RKO (cell line): ENCODE measurements at places on chromosomes 12 and 14.
A peak's percentile ranks its signal among the peaks of the same experiment; 100 is the strongest.

DNA sequence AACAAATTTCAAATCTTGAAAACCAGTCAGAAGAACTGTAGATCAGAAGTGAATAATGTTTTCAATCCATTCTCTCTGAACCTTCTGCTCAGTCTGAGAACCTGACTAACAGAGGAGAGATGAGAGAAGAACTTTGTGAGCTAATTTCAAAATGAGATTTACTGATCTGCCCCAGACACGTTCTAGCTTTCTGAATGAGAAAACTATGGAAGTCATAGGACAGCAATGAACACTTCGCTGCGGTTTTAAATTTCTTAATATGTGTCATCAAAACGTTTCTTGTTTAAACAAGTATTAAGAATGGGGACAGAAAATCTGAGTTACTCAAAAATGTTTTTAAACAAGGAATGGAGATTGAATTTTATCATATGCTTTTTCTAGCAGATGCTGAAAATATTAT lies 66.6 kb upstream of the FAR2 start:
- DNase-seq: no peak

DNA sequence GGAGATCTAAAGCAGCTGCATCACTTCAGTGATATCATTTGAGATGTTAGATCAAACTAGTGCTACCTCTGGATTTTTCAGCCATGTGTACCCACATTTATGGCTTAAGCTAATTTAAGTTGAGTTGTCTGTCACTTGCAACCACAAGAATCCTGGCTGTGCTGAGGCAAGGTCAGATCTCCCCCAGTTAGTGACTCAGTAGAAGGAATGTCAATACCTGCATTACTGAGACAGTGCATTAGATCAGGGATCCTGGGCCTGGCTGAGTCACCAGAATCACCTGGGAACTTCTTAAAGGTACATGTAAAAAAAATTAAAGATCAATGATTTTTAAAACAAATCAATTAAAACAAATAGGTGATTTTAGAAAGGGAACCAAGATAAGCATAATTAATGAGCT lies 84.6 kb upstream of the GRIN2B start:
- DNase-seq: no peak

GRCh38 chr14:91575469-91576208 lies 65.5 kb upstream of the PPP4R3A start:
- no peak for DNase-seq

- DNase-seq: peak; percentile 78
Measured at GRCh38 chr14:75011356-75011994, 8.8 kb downstream of the EIF2B2 start.

- no peak for DNase-seq
Measured at GRCh38 chr12:19431407-19432308, 7.6 kb upstream of the AEBP2 start.

- DNase-seq: no peak
Measured at GRCh38 chr14:100856056-100856950, 30.4 kb downstream of the MEG3 start.

GRCh38 chr12:81610955-81611889 lies 147.9 kb downstream of the PPFIA2 start:
- peak; percentile 36 for DNase-seq

GRCh38 chr12:20451761-20452160 lies 83.4 kb downstream of the PDE3A start:
- no peak for DNase-seq

- DNase-seq: no peak
Measured at GRCh38 chr12:25382311-25383106, 131.8 kb upstream of the KRAS start.

- no peak for DNase-seq
Measured at GRCh38 chr14:68340262-68340661, 452.6 kb downstream of the ZFP36L1 start.

GRCh38 chr14:72314808-72315435 lies 382.7 kb downstream of the RGS6 start:
- DNase-seq: no peak

- no peak for DNase-seq
Measured at GRCh38 chr14:55530464-55530863, 49.5 kb upstream of the KTN1 start.

DNA sequence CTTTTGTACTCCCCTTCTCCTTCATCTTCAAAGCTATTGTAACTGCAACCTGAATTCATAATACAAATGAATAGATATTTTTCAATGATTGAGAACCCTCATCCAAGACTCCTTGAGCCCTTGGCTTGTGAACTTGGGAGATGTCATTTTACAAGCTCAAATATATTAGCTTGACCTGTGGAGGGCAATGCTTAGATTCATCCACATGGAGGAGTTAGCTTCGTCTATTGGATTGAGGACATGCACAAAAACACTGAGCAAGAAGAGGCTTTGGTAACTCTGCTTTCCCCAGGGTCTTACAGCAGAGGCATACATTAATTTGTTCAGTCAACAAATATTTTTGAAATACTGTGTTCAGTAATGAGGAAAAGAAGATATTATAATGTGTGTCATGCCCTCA lies 101.1 kb downstream of the OTOGL start:
- no peak for DNase-seq

DNA sequence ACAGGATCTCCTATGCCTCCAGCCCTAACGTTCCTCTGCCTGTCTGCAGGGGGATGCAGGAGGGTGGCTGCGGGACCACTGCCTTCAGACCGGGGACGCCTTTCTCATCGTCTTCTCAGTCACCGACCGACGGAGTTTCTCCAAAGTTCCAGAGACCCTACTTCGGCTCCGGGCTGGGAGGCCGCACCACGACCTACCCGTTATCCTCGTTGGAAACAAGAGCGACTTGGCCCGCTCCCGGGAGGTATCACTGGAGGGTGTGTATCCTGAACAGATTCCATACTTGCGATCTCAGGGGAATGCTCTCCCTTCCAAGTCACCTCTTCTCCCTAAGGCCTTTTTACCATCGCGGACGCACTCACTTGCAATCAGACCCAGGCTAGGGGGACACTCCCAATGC lies 3.0 kb downstream of the REM2 start:
- no peak for DNase-seq

GRCh38 chr12:63021116-63021515 lies 86.2 kb upstream of the PPM1H start:
- no peak for DNase-seq

DNA sequence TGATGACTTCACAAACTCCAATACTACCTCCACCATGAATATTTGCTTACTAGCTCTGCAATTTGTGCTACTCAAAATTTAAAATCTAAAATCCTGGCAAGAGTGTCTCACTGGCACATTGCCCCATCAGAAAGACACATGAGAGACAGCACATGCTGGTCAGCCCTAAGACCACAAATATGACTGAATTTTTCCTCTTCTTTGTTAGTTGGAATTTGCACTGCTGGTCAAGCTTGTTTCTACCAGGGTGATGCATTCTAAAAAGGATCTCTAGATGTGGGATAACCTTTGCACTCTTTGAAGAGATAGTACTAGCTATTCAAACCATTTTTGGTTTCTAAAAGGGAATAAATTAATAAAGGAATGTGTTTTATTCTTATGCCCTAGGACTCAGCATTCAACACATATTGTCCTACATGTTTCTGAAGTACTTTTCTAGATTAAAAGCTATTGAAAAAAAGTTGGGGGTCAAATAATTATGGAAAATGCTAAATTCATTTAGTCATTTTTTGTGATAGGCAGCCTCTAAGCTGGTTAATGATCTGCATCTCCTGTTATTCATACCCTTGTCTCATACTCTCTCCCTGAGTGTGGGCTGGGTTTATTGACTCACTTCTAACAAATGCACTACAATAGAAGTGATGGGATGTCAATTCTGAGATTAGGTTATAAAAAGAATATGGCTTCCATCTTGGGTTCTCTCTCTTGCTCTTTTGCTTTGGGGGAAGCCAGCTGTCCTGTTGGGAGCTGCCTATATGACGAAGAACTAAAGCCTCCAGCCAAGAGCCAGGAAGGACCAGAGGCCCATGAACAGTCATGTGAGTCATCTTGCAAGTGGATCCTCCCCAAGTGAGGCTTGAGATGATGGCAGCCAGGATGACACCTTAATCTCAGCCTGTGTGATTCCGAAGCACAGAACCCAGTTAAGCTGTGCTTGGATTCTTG lies 211.5 kb upstream of the CRY1 start:
- DNase-seq: peak; percentile 18

DNA sequence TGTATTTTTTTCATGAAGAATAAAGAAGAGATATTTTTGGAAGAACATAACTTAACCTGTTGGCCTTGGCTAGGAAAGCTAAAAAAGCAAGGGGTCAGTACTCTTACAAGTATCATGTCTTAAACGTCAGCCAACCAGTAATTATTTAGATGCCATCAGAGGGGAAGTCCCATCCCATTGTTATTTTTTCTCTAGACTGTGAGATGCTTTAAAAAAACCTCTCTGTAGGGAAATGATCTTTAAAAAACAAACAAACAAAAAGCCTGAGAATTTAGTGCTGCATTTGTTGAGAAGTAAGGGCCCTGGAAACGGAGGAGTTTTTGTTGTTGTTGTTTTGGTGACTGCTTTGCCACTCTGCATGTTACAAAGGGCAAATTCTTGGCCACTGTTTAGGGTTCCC lies 474.0 kb downstream of the ZFP36L1 start:
- no peak for DNase-seq

- no peak for DNase-seq
Measured at GRCh38 chr12:113154351-113154973, 4.9 kb downstream of the CFAP73 start.

DNA sequence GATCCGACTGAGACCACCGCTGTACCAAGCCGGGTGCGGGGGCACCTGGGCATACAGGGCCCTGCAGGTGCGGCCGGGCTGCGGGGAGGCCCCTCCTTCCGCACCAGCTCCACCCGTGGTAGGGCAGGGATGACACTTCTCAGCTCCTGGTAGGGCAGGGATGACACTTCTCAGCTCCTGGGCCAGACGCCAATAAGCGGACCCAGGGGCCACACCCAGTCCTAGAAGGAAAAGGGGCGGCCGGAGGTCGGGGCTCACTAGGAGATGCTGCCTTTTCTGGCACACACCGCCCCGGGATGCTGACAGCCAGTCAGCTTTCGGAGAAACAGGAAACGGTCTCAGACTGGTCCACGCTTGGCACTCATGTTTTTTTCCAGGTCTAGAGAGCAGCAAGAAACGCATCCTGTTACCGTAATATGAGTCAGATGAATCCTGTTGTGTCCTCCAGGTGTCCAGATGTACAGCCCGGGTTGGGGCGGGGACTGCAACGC lies 34.8 kb downstream of the NFKBIA start:
- no peak for DNase-seq

DNA sequence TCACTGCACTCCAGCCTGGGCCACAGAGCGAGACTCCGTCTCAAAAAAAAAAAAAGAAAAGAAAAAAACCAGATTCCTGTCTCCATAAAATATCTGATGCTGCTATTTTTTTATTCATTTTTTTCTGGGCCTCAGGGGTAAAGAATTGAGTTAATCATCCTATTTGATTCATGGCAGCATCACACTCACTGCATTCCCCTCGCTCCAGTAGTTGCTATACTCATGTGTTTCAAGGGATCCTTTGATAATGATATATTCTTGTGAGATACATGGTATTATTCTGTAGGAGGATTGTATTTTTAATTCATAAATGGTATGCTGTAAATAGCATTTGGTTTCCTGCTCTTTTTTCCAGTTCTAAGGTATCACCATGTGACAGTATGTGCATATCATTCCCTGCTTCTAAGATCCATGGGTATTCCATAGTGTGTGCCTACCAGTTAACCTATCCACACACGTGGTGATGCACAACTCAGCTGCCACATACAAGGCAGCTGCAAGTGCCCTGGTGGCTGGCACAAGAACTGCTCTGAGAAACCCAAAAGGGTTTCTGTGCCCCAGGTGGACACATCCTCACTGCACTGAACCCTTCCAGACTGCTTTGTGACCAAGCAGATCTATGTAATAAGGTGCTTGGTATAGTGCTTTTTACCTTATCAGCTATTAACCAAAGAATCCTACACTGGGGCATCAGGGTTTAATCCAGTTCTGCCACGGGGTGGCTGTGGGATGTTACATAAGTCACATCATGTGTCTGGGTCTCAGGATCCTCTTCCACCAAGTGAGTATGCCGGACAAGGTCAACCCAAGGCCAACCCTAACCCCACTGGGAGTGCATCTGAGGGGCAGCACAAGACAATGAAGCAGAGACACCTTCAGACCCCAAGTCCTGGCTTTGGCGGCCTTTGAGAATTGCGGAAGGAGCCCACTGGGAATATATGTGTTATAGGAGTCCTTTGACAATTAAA lies 74.6 kb downstream of the ZFP36L1 start:
- peak; percentile 64 for DNase-seq
